ENCODE measurements at places on chromosomes 2 and 18.

GRCh38 chr2:100053087-100053885 is 89.1 kb downstream of the AFF3 start:
- no peak for DNase-seq

DNA sequence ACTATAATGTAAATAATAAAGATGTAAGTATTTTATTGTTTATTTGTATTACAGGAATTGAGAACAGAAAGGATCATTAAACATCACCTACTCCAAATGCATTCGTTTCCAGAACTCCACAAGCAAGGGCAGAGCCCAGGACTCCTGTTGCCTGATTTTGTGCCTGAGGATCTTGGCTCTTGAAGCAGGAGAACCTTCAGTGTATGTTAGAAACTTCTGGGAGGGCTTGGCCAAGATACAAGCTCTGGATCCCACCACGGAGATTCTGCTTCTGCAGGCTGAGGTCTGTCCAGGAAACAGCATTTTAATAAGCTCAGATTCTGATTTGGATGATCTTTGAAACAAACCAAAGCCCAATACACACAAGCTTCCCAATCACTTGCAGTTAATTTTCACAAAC is 142.4 kb upstream of the SOX11 start:
- no peak for DNase-seq

- DNase-seq = no peak
Observed at GRCh38 chr18:39208729-39209128, 1643.1 kb upstream of the CELF4 start.

GRCh38 chr2:241391892-241392665 is 36.0 kb downstream of the FARP2 start:
- no peak for DNase-seq

- no peak for DNase-seq
Observed at GRCh38 chr2:57821088-57821487, 225.5 kb upstream of the VRK2 start.

GRCh38 chr2:127576433-127577207 is 41.1 kb downstream of the MYO7B start:
- no peak for DNase-seq

DNA sequence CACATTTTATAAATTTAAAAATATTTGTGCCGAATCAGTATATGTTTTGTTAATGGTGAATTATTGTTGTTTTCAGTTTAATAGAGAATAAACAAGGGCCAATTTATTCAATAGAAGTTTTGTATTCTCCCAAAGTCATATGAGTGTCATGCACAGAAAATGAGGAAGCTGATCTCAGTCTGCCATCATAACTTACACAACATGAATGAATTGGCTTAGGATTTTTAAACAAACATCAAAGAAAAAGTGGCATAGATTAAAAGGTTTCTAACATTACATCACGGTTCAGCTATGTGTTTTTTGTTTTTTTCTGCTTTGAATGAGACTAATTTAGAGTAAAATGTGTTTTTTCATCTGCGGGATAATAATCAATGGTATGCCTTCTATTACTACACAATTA is 123.4 kb upstream of the CTNNA2 start:
- no peak for DNase-seq

DNA sequence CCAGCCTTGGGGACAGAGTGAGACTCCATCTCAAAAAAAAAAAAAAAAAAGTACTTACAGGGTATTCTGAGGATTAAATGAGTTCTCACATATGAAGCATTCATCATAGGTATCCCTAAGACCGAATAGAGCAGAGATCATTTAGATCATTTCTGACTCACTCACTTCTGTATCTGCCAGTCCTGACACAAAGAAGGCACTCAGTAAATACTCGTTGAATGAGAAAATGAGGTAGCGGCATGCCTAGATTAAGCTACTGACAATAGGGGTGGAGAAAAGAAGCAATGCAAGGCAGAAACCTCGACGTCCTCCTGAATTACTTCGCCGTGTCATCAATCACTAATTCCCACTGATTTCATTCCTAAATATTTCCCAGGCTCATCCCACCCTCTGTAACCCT is 103.8 kb downstream of the GREB1L start:
- no peak for DNase-seq

GRCh38 chr2:206863196-206863595 is 76.1 kb upstream of the CPO start:
- no peak for DNase-seq

- no peak for DNase-seq
Observed at GRCh38 chr2:199940373-199940772, 14.9 kb downstream of the TYW5 start.

- no peak for DNase-seq
Observed at GRCh38 chr2:179302764-179303571, 38.3 kb upstream of the SESTD1 start.

DNA sequence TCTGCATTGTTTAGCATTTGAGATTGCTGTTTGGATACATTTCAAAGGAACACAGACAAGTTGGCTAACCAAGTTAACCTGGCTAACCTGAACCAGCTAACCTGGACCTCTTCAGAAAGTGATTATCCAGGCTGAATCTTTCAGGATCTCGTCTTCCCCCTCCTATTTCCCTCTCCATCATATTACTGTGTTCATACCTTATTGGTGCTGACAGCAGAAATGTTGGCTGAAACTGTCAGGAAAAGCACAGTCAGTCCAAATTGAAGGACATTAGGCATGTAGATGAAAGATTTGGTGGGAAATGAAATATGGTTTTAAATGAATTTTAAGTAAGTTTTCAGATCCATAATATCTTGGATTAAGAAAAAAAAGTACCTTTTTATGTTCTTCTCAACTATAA is 92.5 kb upstream of the NEUROD1 start:
- DNase-seq = no peak

GRCh38 chr2:21657445-21657844 is 533.7 kb downstream of the TDRD15 start:
- DNase-seq = no peak

- no peak for DNase-seq
Observed at GRCh38 chr2:188369365-188369764, 77.7 kb downstream of the GULP1 start.

- DNase-seq = no peak
Observed at GRCh38 chr18:43932140-43932539, 654.9 kb upstream of the SYT4 start.

- DNase-seq = no peak
Observed at GRCh38 chr18:23835091-23835490, 145.8 kb downstream of the LAMA3 start.

- no peak for DNase-seq
Observed at GRCh38 chr18:63058521-63058920, 261.0 kb downstream of the BCL2 start.

Measured in stimulated activated CD4-positive, alpha-beta T cell treated with anti-CD3 and anti-CD28 coated beads, Interleukin-12 subunit alpha, Interleukin-12 subunit beta, amount 100 ng/mL, for 24 hours (primary cell).